ENCODE measurements at places on chromosomes 11 and 22.

- ATAC-seq: no peak
Observed at GRCh38 chr11:83303316-83303715, 17.1 kb upstream of the CCDC90B start.

GRCh38 chr11:119777940-119778339, 48.9 kb upstream of the NECTIN1 start:
- no peak for ATAC-seq

GRCh38 chr22:34608106-34608505, 457.9 kb upstream of the ISX start:
- ATAC-seq: no peak

GRCh38 chr11:57343825-57344224, 5.7 kb downstream of the P2RX3 start:
- no peak for ATAC-seq

DNA sequence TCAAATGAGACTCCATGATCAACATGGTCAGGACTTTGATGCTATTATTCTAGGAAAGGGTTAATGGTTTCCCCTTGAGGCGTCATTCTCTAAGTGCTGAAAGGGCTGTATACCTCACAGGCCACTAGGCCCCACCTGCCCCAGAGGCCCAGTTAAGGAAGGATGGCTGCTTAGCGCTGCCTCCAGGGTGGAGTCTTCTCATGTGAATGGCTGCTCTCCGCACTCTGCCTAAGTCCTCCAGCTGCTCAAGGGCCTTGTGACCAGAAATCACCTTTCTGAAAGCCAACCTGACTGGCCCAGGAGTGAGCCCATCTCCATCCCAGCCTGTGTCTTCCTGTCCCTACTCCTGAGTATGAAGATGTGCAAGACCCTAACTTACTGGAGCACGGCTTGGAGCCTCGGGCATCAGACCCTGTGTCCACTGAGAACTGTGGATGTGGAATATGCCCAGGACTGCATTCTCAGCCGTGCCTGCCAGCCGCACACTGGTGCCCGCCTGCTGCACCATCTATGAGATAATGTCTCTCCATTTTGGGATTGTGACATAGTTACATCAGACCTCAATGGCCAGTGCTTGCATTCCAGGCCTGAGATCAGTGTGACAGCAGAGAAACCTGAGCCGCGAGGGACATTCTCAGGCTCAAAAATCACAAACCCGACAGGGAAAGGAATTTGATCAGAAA, 51.0 kb downstream of the SNX19 start:
- no peak for ATAC-seq

DNA sequence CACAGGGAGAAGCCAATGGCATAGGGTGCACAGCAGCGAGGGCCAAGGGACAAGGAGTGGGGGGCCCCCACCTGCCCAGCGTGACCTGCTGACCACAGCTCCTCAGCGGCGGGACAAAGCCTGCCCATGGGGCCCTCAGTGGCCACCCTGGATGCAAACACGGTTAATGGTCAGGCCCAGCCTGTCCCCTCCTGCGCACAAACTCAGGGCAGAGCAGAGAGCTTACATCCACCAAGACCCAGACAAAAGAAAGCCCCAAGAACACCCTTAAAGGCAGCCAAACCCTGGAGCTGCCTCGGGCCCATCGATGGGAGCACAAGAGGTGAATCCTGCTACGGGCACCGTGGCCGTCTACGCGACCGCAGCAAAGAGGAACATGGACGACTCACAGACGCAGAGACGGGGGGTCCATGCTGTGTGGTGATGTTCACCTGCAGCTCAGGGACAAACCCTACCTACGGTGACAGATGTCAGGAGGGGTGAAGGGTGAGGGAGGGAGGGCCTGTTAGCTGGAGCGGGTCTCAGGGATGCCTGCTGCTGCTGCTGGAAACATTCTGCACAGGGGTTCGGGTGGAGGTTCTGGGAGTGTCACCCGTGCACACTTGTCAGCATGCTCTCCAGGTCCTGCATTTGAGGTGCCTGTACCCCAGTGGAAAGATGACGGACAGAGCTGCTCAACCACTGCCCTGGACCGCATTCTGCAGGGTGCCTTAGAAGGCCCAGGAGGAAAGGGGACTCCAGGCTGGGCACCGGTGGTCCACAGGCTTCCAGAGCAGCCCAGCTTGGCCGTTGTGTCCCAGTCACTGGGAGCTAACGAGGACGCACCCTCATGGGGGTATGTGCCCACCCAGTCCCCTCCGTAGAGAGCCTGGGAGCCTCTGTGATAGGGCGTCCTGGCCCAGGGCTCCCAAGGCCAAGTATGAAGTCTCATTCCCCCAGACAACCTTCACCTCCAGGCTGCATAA, 11.6 kb downstream of the ASCL2 start:
- no peak for ATAC-seq

Data from gastroesophageal sphincter (tissue), 4 donors.